Eye (tissue), 1 donor: ENCODE measurements at places on chromosomes 2 and 18.

GRCh38 chr18:63949068-63949737 is at the start of gene HMSD:
Gene HMSD, plus strand, starts transcription at chr18:63949301. Its CDS starts 4,155 bp downstream, at chr18:63953456.
- peak; percentile 43 for DNase-seq

DNA sequence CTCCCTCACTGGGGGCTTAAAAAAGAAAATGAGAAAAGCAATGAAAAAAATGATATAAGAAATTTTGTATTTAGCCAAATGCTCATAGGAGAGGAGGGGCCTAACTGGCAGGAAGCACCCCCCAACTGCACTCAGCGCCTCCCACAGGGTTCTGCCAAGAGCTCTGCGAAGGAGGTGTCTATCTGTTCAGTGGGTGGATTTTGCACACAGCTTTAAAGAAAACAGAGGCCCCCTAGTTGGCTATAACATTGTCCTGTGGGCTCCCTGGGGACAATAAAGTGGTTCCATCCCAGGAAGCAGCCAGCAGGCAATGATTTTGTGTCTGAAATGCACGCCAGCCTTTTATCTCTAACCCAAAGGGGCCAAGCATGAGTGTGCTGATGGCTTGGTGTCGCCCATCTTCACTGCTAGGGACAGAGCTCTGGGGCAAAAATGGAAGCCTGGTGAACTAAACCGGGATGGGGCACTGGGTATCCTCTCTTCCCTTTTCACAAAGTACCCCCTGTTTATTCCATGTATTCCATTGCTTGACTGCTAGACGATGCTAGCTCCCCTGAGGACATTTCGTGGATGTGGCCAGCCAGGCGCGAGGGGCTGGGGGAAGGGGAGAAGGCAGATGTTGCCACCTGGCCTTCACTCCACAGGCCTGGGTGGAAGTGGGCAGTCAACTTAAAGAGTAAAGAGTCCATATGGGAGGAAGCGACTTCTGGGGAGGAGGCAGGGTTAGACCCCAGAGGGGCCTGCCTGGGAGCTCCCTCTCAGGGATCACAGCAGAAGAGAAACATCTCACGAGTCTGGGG is 205.7 kb downstream of the CYP26B1 start:
- DNase-seq, result peak; percentile 66

DNA sequence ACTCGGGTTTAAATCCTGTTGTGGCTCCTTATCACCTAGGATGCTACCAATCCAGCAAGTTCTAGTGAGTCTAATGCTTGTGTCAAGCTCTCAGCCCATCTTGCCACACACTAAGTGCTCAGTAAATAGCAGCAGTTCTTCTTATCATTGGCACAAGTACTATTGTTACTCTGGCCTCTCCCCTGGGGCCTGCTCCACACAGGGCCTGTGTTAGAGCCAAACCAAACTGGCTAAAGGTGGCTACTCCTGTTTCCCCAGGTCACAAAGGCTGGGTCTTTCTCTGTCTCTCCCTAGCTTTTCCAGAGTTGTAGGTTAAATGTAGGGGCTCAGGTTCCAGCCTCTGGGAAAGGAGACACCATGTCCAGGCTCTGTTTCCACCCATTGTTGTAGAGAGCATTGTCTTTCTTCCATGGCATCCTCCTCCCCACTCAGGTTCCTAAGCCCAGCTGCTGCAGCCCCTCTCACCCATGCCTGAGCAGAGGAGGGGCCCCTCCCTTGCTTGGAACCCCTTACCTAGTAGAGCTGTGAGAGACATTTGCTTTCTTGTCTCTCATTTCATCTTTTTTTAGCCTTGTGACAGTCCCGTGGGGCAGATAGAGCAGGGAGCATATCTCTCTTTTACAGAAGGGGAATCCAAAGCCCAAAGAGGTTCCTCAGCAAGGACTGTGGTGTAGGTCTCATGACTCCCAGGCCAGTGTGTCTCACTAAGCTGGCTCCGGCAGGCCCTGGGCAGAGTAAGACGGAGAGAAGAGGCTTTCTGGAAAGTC is 56.4 kb upstream of the OTOF start:
- no peak for DNase-seq

- DNase-seq, result peak; percentile 83
Measured at GRCh38 chr2:197168705-197169104, 141.9 kb downstream of the ANKRD44 start.
